ENCODE measurements at places on chromosomes 1 and 21.
A peak's percentile ranks its signal among the peaks of the same experiment; 100 is the strongest.

DNA sequence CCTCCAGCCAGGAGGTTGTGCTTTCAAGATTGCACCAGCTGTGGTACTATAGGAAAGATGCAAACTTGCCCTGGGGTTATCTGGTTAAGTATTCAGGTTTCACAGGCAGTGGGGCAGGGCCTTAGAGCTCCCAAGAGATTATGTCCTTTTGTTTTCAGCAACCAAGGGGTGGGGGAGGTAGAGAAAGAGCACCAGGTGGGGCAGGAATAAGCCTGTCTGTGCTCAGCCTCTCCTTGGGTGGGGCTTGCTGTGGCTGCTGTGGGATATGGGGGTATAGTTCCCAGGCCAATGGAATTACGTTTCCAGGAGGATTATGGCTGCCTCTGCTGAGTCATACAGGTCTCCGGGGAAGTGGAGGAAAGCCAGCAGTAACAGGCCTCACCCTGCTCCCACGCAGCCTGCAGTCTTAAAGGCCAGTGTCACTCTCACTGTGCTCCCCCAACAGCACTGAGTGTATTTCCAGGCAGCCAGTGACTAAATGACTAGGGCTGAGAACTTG is 508.6 kb downstream of the RWDD3 start:
- DNase-seq: no peak

GRCh38 chr1:196306421-196306820 is 301.8 kb downstream of the KCNT2 start:
- no peak for DNase-seq

GRCh38 chr1:27102707-27103468 is 52.0 kb downstream of the SLC9A1 start:
- peak; percentile 59 for DNase-seq

- no peak for DNase-seq
Observed at GRCh38 chr1:60169206-60169605, 95.6 kb upstream of the C1orf87 start.

GRCh38 chr1:20733360-20733975 is 965 bp upstream of the SH2D5 start:
- no peak for DNase-seq

- DNase-seq: peak; percentile 9
Observed at GRCh38 chr1:198937231-198938031, 298.6 kb downstream of the PTPRC start.

- DNase-seq: no peak
Observed at GRCh38 chr1:247386217-247386616, 29.8 kb upstream of the NLRP3 start.
